ENCODE measurements at places on chromosomes 13 and 19. TPM values are rescaled to one million over a fixed set of nuclear protein-coding genes. Genes with fewer than 3 reads are reported as not detected.

FFAR2 gene
- polyA plus RNA-seq: 0.55 TPM

PPM1N gene
- not detected for polyA plus RNA-seq

FBXO27 gene
- polyA plus RNA-seq: 7.2 TPM

MBD3L3 gene
- polyA plus RNA-seq: not detected

ONECUT3 gene
- polyA plus RNA-seq: 0.08 TPM

ADGRE2 gene
- 0.64 TPM for polyA plus RNA-seq

LRRC25 gene
- 0.75 TPM for polyA plus RNA-seq

HCST gene
- 5.3 TPM for polyA plus RNA-seq

ADAT3 gene
- 1.1 TPM for polyA plus RNA-seq

PABPC3 gene
- polyA plus RNA-seq: 1.2 TPM

UBE2M gene
- 87.9 TPM for polyA plus RNA-seq

CYP2A7 gene
- 0.20 TPM for polyA plus RNA-seq

SLC8A2 gene
- 0.23 TPM for polyA plus RNA-seq

CBARP gene
- polyA plus RNA-seq: 8.7 TPM

ZNF93 gene
- polyA plus RNA-seq: 16.4 TPM

ZNRF4 gene
- polyA plus RNA-seq: not detected

LILRA1 gene
- 0.26 TPM for polyA plus RNA-seq

NDUFA3 gene
- 147 TPM for polyA plus RNA-seq

RANBP3 gene
- 66.0 TPM for polyA plus RNA-seq

GSX1 gene
- not detected for polyA plus RNA-seq

LRP3 gene
- 30.7 TPM for polyA plus RNA-seq

ZNF547 gene
- polyA plus RNA-seq: 6.4 TPM

CEACAM3 gene
- polyA plus RNA-seq: 0.09 TPM

FBXL3 gene
- 51.8 TPM for polyA plus RNA-seq

SIGLEC12 gene
- 0.38 TPM for polyA plus RNA-seq

TNFSF13B gene
- 2.3 TPM for polyA plus RNA-seq

ITGBL1 gene
- 0.64 TPM for polyA plus RNA-seq

DBP gene
- 15.9 TPM for polyA plus RNA-seq

OR10H1 gene
- polyA plus RNA-seq: 0.08 TPM

FFAR3 gene
- 0.20 TPM for polyA plus RNA-seq

LYPD3 gene
- polyA plus RNA-seq: 3.1 TPM

KLHL1 gene
- 0.72 TPM for polyA plus RNA-seq

ZSCAN4 gene
- not detected for polyA plus RNA-seq

FRY gene
- polyA plus RNA-seq: 57.5 TPM

ABCA7 gene
- polyA plus RNA-seq: 10.1 TPM

MAP4K1 gene
- 2.3 TPM for polyA plus RNA-seq

RGL3 gene
- polyA plus RNA-seq: 76.9 TPM
